Left lung (tissue), 14 donors: ENCODE measurements at places on chromosomes 1 and 21. TPM values are rescaled to one million over a fixed set of nuclear protein-coding genes. Genes with fewer than 3 reads are reported as not detected.

Gene SPRR2E
- not detected for total RNA-seq

- no peak for DNase-seq
Observed at GRCh38 chr1:236982380-236982779, 21.9 kb downstream of the MT1HL1 start.

Gene SPATA1
- total RNA-seq, result 1.9 TPM

DNA sequence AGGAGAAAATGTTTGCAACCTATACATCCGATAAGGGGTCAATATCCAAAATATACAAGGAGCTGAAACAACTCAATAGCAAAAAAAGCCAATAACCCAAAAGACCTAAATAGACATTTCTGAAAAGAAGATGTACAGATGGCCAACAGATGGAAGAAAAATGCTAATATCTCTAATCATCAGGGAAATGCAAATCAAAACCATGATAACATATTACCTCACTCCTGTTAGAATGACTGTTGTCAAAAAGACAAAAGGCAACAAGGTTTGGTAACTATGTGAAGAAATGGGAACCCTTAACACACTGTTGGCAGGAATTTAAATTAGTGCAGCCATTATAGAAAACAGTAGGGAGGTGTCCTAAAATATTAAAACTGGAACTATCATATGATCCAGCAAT is 74.7 kb downstream of the LEPR start:
- DNase-seq, result no peak

GRCh38 chr1:40612345-40612831 is 53.1 kb downstream of the RIMS3 start:
- no peak for DNase-seq

Gene C8A
- not detected for total RNA-seq

GRCh38 chr1:1941868-1942752 is 23.0 kb upstream of the TMEM52 start:
- DNase-seq, result no peak
